NCI-H460 (cell line): ENCODE measurements at places on chromosomes 5 and 9. TPM values are rescaled to one million over a fixed set of nuclear protein-coding genes. Genes with fewer than 3 reads are reported as not detected.

The GABRA6 gene
- not detected in 2 replicates for total RNA-seq

The MAT2B gene
- total RNA-seq, result 61.8 and 65.3 TPM in 2 replicates

The CER1 gene
- not detected in 2 replicates for total RNA-seq

The NR4A3 gene
- total RNA-seq, result 5.8 and 7.1 TPM in 2 replicates

The INSL4 gene
- total RNA-seq, result 3.3 and 4.6 TPM in 2 replicates

The ASPN gene
- not detected in 2 replicates for total RNA-seq

The PCDHGB4 gene
- total RNA-seq, result 5.5 and 5.6 TPM in 2 replicates

The IL7R gene
- total RNA-seq, result not detected in 2 replicates

The WHRN gene
- 7.2 and 8.1 TPM in 2 replicates for total RNA-seq

The TAF11L4 gene
- total RNA-seq, result not detected in 2 replicates

The PCBD2 gene
- total RNA-seq, result 14.5 and 15.1 TPM in 2 replicates

The GADD45G gene
- total RNA-seq, result 3.4 and 3.8 TPM in 2 replicates

The RGS7BP gene
- total RNA-seq, result not detected in 2 replicates

The WNK2 gene
- 4.5 and 4.8 TPM in 2 replicates for total RNA-seq

The LCN10 gene
- not detected in 2 replicates for total RNA-seq

The LHFPL2 gene
- 8.4 and 8.6 TPM in 2 replicates for total RNA-seq

The SKP1 gene
- 412 and 435 TPM in 2 replicates for total RNA-seq

The PPP3R2 gene
- total RNA-seq, result not detected in 2 replicates
